ENCODE measurements at places on chromosomes 5 and 9.

GRCh38 chr5:98463222-98463621 lies 310.2 kb upstream of the RGMB start:
- DNase-seq, result no peak

DNA sequence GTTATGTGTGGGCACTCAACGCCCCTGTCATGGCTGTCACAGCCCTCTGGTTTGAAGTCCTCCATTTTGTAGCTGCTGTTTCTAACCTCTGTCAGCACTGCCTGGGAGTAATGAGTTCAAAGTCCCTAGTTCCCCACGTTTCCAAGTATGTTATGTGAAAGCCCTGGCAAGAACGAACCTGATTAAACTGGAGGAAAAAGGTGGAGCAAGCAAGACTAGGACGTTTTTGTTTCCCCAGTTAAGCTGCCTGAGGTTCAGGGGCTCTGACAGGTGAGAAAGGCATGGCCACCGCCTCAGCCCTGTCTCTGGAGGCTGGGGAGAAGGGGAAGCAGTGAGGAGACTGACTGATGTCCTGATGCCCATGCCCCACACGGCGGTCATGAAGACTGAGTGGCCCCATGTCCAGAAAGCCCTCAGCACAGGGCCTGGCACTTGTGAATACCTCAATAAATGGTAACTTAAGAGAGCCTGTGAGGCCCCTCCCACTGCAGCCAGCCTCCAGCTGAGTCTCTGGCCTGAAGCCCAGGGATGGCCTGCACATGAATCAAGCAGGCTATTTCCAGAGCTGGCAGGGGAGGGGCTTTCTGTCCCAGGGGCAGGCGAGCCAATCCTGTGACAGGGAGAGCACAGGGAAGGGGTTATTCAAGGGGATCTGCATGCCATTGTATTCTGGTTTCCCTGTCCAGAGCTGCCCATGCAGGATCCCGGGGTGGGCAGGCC lies 61.8 kb downstream of the PFDN1 start:
- DNase-seq, result no peak

GRCh38 chr5:876398-877365 lies 15.9 kb downstream of the BRD9 start:
- DNase-seq, result no peak

- DNase-seq, result no peak
Measured at GRCh38 chr5:137566118-137566541, 67.0 kb upstream of the SPOCK1 start.

GRCh38 chr9:33306037-33306436 lies 15.7 kb downstream of the NFX1 start:
- DNase-seq, result no peak

- DNase-seq, result no peak
Measured at GRCh38 chr5:31479706-31480105, 52.2 kb downstream of the DROSHA start.

DNA sequence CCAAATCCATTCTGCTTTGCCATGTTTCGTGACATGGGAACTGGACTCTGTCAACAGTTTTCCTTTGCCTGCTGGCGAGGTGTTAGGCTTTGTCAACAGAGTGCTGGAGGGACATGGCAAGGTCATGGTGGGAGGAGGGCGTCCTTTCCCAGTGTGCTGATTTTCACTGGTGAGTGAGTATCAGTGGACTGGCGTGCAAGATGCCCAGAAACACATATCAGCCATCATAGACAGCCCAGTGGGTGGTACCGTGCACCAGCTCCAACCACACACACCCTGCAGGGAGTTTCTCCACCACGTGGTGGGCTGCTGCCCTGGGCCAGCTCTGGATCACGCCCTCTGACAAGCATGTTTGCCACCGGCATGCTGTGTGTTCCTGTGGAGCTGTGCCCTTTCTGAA lies 50.0 kb upstream of the ABL1 start:
- DNase-seq, result no peak

GRCh38 chr5:74382123-74382855 lies 258.2 kb downstream of the ENC1 start:
- DNase-seq, result no peak

DNA sequence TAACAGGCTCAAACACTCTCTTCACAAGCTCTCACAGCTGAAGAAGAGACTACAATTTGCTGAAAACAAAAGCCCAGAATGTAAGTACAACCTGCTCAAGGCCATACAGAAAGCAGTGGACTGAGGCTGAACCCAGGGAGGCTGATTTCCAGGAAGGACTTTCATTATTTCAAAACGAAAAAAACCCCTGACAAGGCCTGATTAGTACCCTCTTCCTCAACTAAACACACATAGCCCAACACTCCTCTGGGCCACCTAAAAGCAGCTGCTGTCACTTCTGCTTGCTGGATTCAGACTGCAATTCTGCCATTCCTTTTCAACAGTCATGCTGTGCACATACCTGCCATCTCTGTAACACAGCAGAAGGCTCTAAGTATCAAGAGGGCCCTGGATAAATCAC lies 18.2 kb downstream of the NRG2 start:
- no peak for DNase-seq

DNA sequence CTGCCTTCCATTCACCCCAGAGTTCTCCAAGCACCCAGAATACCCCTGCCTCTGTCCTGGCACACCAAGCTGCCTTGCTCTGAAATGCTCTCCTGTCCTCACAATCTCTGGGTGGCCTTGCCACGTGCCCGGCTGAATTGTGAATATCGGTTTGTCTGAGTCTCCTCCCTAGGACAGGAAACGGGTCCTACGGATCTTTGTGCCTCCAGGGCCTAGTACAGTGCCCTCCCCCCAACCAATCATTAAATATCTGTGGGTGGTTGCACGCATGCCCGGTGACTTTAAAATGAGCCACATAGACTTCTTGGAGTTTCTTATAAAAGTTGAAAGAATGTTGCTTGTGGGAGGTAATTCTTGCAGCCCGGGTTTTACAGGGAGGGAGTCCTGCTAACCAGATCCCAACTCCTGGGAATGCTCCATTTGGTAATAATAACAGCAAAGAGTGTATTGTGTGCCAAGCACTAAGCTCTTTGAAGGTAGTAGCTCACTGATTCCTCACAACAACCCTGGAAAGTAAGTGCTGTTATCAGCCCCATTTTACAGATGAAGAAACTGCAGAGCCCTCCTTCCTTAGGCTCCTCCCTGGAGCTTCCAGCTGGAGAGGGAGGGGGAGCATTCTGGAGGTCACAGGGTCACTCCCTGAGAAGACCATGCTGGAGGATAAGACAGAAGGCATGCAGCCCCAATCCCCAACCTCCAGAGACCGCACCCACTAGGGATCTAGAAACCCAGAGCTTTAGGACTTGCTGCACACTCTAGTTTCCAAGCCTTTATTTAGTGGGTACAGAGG lies 23.4 kb downstream of the URM1 start:
- no peak for DNase-seq

- peak; percentile 47 for DNase-seq
Measured at GRCh38 chr5:170434966-170435605, 45.9 kb upstream of the KCNMB1 start.

- DNase-seq, result no peak
Measured at GRCh38 chr5:119360905-119361593, 5.2 kb downstream of the TNFAIP8 start.

DNA sequence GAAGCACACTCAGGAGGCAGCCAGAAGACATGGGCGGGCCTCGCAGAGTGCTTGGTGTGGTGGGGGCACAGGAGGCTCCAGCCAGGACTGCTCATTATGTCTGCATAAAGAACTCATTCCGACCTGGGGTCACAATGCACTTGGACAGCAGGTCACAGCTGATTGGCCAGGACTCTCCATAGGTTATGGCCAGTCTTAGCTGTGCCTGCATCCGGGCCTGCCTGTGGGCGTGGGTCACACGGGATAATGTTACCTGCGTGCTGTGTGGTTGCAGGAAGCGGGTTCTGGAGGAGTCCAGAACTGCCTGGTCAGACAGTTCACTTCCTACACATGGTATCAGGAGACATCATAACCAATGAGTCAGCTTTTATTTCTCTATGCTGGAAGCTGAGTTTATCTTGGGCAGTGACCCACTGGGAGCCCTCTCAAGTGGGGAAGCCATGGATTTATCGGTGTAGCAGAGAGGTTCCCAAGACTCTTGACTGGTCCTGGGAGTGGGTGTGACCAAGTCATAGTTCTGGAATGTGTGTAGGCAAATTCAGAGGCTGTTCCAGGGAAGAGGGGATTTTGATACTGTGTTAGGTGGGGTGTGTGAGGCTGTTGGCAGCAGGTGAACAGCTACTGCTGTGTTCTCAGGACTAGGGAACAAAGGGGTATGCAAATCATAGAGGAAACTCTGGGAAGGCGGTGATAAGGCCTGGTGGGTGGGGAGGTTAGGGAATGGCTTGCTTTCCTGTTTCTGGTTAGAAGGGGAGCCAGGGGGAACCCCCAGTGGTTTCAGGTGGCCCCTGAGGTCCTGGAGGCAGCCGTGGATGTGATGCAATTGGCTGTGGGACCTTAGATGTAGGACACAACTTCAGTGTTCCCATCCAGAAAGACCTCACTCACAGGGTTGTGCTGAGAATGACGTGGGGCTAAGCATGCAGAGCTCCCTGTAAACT lies 51.3 kb downstream of the ARHGEF37 start:
- no peak for DNase-seq

DNA sequence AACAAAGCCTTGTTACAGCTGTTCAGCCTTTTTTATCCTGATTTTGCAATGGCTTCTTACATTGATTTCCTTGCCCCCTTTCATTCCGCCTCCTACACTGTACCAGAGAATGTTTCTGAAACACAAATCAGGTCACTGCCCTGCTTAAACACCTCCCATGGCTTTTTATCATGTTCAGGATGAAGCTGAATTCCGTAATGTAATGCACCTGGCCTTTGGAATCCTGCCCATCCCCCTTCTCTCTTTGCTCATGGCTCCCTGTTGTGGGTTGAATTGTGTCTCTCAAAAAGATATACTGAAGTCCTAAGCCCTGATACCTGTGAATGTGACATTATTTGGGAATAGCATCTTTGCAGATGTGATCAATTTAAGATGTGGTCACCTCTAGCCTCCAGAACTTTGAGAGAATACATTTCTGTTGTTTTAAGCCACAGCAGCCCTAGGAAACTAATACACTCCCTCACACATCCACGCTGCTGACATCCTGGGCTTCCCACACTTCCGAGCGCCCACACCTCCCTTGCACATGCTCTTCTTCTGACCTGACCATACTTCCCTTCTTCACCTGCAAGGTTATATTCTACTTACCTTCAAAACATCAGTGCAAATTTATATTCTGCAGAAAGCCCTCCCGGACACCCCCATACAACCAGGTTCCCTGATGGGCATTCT lies 101.2 kb downstream of the DNAH5 start:
- DNase-seq, result no peak

GRCh38 chr9:129423216-129423615 lies 197.7 kb downstream of the C9orf50 start:
- no peak for DNase-seq

DNA sequence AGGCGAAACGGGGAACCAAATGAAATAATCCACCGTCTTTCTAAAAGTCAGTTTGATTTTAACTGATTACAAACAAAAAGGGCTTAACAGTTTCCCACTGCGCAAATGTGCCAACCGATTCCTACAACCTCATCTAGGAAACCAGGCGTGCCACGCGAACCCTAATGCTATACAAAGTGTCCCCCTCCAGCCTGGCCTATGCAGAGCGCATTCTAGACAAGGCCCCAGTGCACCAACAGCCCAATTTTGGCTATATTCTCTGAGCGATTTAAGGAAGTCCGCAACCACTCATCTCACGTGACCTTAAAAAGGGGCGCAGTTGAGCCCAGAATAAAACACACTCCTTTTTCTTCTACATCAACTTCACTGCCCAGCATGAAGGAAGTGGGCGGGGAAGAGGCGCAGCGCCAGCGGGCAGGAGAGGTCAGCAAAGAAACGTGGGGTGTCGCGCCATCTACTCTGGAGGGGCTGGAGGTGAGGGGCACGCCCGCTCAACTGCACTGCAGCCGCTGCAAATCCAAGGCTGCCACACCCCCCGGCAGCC lies 779 bp downstream of the FAM13B start:
- DNase-seq, result no peak

GRCh38 chr9:34463098-34463900 lies 4.7 kb downstream of the DNAI1 start:
- DNase-seq, result no peak

DNA sequence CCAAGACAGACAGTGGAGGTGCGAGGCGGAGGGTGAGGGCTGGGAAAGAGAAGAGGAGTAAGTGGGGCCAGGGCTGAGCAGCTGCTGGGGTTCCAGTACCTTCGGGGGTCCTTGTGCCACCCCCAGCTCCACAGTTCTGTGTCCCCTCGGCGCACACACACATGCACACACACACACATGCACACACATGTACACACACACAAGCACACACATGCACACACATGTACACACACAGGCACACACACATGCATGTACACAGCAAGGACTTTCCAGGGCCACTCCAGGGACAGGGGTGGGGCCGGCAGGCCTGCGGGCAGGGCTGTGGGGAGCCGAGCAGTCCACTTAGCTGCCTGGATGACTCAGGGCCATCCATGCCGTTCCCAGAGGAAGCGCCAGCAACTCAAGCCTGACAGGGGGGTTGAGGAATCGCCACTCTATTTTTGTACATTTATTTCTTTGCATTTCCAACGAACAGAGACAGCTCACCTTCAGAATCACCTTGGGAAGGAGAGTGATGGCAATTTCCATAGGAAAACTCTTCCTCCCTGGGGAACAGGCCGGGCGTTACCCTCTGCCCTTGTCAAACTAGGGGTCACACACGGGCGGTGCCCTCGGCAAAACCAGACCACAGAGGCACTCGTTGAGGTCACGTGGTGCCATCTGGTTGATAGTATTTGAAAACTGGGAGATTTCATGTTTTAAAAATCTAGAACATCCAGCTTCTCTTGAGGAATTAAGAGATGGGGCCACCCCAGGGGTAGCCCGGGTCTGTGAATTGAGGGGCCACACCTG lies 135.7 kb downstream of the ADAMTS2 start:
- DNase-seq, result no peak

DNA sequence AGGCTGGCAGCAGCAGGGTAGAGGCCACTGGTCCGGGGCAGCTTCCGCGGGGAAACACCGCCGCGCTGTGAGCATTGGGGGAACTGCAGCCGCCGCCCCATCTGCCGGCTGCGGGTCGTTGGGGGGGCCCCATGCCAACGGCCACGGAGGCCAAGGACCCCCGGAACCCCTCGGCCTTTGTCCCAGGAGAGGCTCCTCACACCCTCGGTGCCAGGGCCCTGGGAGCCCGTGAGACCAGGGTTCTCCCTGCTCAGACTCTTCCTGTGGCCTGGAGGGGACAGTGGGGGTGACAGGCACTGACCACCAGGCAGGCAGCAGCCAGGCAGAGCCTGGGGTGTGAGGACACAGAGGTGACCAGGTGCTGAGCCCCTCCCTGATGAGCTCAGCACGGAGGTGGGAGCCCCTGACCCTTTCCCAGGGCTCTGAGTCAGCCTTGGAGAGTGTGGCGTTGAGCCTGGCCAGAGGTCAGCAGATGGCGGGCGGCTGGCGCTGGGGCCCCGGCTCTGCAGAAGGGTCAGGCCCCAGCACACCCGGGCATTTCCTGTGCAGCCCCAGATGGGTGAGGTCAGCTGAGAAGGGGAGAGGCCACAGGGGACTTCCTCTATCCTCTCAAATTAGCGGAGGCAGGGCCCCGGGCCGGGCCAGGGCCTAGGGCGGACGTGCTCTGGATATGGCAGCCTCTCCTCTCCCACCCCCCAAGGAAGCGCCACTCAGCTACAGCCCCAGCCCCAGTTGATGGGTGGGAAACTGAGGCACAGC lies 17.9 kb upstream of the EGFL7 start:
- DNase-seq, result peak; percentile 65

- no peak for DNase-seq
Measured at GRCh38 chr5:135600152-135600570, 21.4 kb upstream of the CXCL14 start.

- DNase-seq, result no peak
Measured at GRCh38 chr9:110208031-110208430, at the start of gene C9orf152. TSS of gene C9orf152 (minus strand) at chr9:110208159. CDS start at chr9:110207579, 580 bp downstream.

Data from stimulated activated CD4-positive, alpha-beta T cell treated with anti-CD3 and anti-CD28 coated beads, Interleukin-1b, Interleukin-23, amount 100 ng/mL, for 24 hours (primary cell).